ENCODE measurements at places on chromosomes 12 and 14. TPM values are rescaled to one million over a fixed set of nuclear protein-coding genes. Genes with fewer than 3 reads are reported as not detected.

The NRDE2 gene
- total RNA-seq, result 18.4 TPM

DNA sequence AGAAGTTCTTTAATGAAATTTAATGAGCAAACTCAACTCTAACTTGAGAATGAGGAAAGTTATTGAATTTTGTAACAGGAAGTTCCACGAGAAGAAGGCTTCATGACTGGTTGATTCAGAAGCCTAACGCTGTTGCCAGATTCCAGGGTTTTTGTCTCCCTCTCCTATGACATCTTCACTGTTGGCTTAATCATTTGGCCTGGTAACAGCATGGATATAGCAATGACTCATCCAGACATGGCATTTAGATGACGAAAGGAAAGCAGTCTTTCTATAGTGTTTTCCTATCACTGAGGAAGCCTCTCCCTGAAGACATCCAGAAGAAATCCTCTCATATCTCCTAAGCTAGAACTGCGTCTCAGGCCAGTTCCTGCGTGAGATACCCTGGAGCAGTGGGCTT is 9.4 kb upstream of the KCNA1 start:
- DNase-seq, result peak; percentile 53

GRCh38 chr12:105092336-105092735 is 8.1 kb upstream of the ALDH1L2 start:
- DNase-seq, result peak; percentile 84

DNA sequence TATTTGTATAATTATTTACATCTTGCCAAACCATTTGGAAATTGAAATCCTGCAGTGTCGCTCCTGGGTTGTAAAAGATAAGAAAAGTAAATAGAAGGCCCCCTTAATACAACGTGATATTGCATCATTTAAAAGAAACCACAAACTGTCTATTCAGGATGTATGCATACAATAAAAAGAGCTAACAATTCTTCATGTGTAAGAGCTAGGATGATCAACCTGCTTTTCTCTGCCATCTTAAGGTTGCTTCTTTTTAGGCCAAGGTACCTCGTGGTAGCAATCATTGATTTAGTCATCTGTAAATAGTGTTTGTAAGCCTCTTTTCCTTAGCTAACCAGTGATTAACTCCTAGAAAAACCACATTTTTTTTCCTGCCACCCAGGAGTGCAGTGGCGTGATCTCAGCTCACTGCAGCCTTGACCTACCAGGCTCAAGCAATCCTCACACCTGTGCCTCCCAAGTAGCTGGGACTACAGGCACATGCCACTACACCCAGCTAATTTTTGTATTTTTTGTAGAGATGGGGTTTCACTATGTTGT is 3.3 kb upstream of the USP44 start:
- DNase-seq, result no peak

GRCh38 chr12:26831951-26832821 is 808 bp downstream of the ITPR2 start:
- DNase-seq, result peak; percentile 71

GRCh38 chr14:32010604-32011125 is 66.4 kb upstream of the ARHGAP5 start:
- peak; percentile 71 for DNase-seq

The CDH24 gene
- 4.9 TPM for total RNA-seq

- no peak for DNase-seq
Measured at GRCh38 chr12:128818065-128819022, 5.4 kb downstream of the SLC15A4 start.
